ENCODE measurements at places on chromosomes 2 and 18.

DNA sequence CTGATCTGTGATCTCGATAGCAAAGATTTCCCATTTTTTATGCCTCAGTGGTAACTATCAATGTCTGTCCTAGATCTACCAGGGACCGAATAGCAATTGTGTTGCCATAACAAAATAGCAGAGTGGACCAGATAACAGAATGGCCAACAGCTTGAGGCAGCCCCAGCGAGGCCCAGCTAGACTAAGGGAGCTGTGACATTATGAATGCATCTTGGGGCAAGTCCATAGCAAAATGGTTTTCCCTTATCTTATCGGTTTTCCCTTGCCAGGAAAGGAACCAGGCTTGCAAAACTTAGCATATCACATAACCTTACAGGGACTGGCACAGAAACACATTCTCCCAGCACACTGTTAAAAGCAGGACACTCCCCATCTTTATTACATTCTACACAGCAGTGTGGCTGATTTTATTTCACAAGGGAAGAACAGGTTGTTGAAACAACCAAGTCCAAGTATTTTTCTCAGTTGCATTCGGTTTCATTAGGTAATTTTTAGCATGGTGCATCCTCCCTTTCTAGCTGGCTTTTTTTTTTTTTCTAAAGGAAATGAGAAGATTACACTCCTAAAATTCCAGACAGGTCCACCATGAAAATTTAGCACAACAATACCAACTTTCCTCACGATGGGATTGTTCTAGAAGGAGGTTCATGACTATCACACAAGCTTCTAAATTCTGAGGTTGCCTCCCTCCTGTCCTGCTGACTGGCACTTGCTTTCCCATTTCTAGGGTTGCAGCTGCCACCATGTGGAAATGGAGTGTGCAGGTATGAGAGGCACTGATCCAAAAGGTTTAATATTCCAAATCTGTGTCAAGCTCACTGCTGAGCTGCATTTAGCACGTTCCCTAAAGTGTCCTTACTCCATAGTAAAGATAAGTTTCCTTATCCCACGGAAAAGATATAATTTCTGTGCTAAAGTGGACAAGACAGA, 97.0 kb upstream of the SLC35G4 start:
- DNase-seq, result no peak

GRCh38 chr2:64646007-64646880, 7.5 kb downstream of the SERTAD2 start:
- DNase-seq, result peak; percentile 92

GRCh38 chr2:73368781-73369180, 16.9 kb upstream of the ALMS1 start:
- no peak for DNase-seq

GRCh38 chr2:28593160-28593755, 97.4 kb downstream of the PLB1 start:
- peak; percentile 11 for DNase-seq

GRCh38 chr2:203451689-203452088, 83.4 kb downstream of the RAPH1 start:
- no peak for DNase-seq

DNA sequence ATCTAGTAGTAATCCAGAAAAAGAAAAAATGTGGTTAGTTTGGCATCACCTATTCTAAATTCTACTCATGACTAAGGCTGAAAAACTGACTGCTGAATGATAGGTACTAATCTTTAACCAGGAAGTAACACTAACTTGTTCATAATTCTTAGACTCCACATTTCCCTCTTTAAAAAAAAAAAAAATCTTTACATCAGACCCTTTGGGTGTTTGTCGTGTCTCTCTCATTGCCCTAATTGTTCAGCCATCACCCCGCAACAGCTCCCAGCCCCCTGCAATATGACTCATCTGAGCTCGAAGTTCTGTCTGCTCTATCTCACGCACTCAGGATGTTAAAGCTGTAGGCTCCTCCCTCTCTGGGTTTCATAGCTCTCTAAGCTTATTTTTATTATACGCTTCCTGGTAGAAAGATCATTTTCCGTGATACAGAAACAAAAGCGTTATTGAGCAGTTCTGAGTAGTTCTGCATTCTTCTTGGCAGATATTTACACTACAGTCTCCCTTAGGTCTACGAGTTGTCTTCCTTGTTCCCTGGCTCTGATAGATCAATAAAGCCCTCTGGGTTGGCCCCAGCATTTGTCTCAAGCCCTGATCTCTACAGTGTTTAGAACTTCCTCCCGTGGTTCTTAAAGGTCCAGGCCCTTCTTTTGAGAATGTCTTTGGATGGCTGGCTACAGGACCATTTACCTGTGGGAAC, 95.6 kb downstream of the TNFRSF11A start:
- no peak for DNase-seq

- DNase-seq, result no peak
These were observed 76.8 kb downstream of the MAPRE2 start for GRCh38 chr18:35117951-35118411.

GRCh38 chr2:157782057-157782845, 93.9 kb downstream of the ACVR1 start:
- DNase-seq, result no peak

DNA sequence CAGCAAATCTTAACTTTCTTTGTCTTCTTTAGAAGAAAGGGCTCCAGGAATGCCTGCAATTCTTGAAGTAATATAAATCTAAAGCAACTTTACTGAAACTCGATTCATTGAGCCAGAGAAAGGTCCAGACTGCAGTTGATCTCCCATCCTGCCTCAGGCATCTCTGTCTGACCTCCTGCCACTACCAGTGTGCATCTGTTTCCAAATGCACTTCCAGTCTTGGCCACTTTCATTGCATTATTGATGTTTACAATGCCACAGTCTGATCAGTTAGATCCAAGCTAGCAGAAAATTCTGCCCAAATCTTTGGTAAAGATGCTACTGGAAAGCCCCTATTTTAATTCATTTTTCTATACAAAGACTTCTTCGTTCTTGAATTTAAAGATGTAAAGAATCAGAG, 158.0 kb downstream of the RAPGEF4 start:
- no peak for DNase-seq

DNA sequence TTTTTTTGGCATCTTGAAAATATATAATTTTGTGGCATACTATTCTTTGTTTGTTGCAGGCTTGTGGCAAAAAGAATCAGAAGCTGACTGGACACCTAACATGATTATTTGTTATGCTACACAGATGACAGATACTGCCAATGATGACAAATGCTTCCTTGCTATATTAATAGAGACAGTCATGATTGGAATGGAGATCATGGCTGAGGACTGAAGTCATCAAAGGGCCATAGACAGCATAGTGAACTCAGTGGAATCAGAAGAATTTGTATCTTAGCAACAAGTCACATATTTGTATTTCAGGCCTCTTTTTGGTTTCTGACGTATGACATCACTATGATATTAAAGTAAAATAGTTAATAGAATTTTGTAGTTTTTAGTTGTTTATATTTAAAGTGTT, 1003.8 kb upstream of the DDX18 start:
- no peak for DNase-seq

- no peak for DNase-seq
These were observed 57.1 kb upstream of the PAX3 start for GRCh38 chr2:222355860-222356259.

DNA sequence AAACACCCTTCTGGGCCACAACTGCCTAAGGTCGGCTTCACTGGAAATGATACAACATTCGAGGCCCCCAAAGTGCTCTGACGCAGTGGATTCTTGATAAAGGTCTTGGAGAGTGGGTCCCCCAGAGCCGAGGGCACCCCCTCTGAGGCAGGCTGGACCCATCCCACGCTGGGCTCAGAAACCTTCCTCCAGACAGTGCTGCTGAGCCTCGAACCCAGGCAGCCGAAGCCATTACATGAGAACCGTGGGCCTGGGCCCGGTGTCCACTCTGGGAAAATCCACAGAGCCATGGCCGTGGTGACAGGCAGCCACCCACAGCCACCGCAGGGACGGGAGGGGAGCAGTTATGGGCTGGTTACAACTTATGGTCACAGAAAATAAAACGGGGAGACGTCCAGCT, 81.4 kb upstream of the ID2 start:
- peak; percentile 58 for DNase-seq

- DNase-seq, result no peak
These were observed 143.9 kb downstream of the ESCO1 start for GRCh38 chr18:21456428-21457178.

GRCh38 chr2:206379266-206379665, 64.1 kb upstream of the ADAM23 start:
- no peak for DNase-seq

DNA sequence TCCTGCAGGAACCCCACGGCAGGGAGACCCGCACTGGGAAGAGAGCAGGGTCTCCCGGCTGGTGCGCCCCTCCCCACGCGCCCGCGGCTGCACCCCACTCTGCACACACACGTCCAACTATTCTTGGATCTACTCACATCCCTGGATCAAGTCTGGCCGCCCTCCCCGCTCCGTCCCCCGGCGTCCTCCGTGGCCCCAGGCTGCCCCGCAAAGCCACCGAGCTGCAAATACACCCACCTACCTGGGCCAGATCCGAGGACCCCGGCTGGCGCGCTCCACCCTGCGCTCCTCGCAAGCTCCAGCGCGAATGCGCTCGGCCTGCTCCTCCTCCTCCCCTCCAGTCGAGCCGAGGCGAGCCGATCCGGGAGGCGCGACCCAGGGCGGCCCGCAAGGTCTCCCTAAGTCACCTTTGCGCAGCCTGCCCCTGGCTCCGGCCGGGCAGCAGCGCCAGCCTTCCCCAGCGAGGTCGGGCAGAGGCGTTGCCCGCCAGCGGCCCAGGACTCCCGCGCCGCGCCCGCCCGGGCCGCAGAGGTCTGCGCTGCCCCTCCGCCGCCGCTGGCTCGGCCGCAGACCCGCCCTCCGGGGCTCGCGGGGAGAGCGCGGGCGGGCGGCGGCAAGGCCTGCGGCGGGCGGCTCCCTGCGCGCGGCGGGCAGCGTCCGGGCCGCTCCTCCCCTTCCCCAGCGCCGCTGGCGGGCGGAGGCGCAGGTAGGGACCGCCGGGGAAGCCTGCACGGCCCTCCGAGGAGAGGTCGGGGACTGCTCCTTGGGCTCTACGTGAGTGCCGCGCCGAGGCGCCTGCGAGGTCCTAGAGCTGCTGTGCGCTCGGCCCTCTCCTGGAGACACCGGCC, 126.0 kb downstream of the OSBPL1A start:
- DNase-seq, result peak; percentile 92

DNA sequence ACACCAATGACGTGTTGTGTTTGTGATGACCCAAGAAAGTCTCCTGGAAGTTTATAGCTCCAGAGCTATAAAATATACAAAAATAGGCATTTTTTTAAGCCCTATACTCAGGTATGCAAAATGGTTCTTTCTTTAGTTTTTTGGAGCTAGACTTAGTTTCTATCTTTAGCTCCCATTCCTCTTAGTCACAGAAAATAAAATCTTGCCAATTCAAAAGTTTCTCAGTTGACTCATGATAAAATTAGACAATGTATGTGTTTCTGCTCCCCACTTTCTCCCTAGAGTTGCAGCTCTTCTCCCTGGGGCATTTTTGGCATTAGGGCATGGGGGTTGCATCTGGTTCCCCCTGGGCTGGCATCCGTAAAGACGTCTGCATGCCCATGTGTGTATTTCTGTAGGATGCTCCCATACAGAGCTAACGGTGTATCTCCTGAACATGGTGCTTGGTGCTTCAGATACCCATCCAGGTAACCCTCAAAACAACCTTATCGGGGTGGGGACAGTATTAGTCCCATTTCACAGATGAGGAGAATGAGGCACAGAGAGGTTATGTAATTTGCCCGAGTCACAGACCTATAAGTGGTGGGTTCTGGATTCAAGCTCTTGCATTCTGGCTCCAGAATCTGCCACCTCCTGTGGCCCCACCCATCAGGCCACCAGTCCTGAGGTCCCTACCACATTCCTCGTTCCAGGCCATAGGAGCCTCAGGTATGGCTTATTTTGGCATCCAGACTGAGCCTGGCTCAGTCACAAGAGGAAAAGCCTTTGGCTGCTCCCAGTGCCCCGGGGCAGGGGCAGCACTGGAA, 43.1 kb upstream of the ASAP2 start:
- no peak for DNase-seq

DNA sequence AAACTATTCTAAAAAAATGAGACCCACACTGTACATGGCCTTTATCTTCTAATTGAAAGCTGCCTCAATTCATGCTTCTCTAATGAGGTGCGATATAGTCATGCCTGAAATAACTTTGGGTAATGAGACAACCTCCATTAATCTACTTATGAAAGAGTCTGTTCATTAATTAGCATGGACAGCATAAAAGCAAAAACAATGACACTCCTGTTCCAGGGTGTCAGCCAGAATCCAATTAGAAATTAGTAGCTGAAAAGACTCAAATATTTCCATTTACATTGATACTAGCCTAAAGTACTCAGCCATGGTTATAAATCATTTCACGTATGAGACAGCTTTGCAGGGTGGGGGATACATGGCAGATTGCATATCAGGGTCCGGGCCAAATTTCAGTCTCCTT, 288.7 kb downstream of the AKAIN1 start:
- no peak for DNase-seq

DNA sequence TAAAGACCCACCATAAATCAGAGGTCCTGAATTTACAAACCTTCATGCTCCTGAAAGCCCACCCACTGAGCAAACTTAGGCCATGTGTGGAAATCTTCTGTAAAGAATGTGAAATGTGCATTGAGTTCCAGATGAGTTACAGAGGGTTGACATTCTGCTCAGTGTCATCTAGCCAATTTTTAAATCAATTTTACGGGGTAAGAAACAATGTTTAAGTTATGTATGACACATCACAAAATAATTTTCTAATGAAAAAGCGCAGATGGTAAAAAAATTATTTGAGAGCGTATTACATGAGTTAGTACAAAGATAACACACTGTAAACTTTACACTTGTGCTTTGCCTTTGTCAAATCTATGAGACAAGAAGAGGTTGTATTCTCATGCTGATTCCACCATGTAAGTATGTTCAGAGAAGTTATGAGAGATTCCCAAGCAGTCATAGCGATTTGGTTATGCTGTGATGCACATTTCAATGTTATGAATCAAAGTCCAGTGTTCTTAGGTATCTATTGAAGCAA, 446.3 kb downstream of the ADCYAP1 start:
- DNase-seq, result no peak

DNA sequence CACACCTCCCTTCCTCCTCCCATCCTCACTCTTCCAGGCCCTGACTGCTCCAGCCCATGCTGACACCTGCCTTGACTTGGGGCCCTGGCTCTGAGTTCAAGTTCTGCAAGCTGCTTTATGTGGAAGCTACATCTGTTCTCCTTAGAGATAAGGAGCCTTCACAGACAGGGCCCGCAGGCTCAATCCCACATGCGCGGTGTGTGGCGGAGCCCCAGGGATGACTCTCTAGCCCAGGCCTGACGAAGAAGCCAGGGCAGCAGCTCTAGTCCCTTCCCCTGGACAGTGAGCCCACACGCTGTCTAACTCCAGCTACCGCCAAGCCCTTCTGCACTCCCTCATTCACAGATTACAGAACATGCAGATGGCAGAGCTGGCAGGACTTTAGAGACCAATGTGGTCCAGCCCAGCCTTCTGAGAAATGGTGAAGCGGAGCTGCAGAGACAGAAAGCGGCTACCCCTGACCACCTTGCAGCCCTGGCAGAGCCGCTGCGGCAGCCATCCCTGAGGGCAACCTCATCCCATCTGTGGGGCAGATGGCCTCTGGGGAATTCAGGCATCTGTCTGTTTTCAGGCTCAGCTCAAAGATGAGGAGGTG, 304.3 kb downstream of the CELF4 start:
- DNase-seq, result no peak

- no peak for DNase-seq
These were observed 519.1 kb downstream of the RNF144A start for GRCh38 chr2:7436096-7436906.

All from upper lobe of right lung (tissue), 1 donor.